Naive thymus-derived CD4-positive, alpha-beta T cell (primary cell): ENCODE measurements at places on chromosomes 1 and 21. TPM values are rescaled to one million over a fixed set of nuclear protein-coding genes. Genes with fewer than 3 reads are reported as not detected.

DNA sequence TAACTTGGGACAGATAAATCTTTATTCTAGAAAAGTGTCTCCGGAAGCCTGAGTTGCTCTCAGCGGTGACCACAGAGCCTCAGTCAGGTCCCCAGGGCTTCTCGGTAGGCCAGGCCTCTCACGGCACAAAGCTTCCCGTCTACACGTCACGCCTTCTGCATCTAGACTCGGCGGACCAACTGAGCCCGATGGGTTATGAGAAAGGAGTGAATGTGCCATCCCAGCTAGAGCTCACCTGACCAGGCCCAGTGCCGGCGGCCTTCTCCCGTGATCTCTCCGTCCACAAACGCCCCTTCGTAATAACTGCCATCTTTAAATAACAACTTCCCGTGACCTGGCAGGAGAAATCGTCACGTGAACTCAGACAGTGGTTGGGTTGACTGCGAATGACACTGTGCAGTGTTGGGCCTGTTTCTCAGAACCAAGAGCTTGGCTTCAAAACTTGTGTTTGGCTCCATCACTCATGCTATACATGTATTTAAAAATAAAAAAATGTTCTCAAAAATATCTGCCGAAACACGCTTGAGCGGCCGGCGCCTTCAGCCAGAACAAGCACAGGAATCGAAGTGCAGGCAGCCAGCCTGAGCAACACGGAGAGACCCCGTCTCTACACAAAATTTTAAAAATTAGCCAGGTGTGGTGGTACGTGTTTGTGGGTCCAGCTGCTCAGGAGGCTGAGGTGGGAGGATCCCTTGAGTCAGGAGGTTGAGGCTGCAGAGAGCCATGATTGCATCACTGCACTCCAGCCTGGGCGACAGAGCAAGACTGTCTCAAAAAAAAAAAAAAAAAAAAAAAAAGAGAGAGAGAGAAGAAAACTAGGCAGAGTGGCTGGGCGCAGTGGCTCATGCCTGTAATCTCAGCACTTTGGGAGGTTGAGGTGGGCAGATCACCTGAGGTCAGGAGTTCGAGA lies 3.1 kb downstream of the MORN1 start:
- DNase-seq = no peak

ZBTB8A gene
- not detected for total RNA-seq

GRCh38 chr21:29008367-29008766 lies 10.8 kb downstream of the RWDD2B start:
- DNase-seq = no peak

DNA sequence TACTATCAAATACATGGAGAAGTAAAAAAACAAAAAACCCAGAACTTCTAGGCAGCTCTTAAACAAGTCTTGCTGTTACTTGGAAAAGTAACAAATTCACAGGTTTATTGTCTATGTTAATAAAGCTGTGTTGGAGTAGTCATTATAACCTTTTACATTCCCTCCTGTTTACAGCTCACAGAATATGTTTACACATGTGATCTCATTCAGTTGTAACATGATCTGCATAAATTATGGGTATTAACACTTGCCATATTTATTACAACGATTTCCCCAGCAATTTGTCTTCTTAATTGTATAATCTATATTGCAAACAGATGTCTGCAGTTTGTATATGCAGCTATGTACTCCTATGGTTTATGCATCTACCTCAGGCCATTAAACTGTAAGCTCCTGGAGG lies 28.6 kb downstream of the ERG start:
- DNase-seq = no peak

GRCh38 chr1:112209493-112209892 lies 186.5 kb upstream of the CTTNBP2NL start:
- DNase-seq = no peak

BTG2 gene
- 236 TPM for total RNA-seq

DDX20 gene
- 12.7 TPM for total RNA-seq

GRCh38 chr1:47727051-47727696 lies 270.0 kb downstream of the TRABD2B start:
- DNase-seq = no peak

COL8A2 gene
- total RNA-seq = 0.05 TPM
